ENCODE measurements at places on chromosomes 4 and X.

DNA sequence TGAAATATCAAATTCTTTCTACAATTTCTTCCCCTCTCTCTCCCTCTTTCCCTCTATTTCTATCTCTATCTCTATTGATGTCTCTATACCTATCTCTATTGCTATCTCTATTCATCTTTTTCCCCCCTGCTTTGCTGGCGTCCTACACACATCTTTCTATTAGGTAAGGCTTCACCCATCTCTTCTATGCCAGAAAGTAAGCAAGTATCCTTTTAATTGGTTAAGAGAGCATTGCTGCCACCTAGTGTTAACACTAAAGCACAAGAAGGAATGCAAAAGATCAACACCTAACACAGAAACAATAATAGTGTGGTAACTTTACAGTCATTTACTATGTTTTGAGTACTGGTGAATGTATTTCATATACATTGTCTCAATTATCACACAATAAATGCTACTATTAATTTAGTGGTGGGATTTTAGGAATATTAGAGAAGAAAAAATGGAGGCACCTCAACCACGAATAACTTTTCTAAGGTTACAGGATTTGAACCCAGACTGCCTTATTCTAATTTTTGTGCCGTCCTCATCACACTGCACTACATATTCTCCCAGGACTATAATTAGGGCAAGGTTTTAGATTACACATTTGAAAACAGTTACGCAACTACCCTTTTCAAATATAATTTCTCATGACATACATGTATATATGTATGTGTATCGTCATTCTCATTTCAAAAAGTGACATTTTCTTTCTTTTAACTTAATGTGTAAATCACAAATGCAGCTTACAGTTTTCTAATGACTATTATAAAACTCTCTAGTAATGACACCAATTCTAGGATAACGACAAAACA, 3.7 kb upstream of the C4orf36 start:
- no peak for DNase-seq

GRCh38 chrX:126551306-126551705, 1.3 kb downstream of the DCAF12L1 start:
- no peak for DNase-seq

GRCh38 chrX:65035446-65035770, 59.2 kb upstream of the ZC4H2 start:
- no peak for DNase-seq

DNA sequence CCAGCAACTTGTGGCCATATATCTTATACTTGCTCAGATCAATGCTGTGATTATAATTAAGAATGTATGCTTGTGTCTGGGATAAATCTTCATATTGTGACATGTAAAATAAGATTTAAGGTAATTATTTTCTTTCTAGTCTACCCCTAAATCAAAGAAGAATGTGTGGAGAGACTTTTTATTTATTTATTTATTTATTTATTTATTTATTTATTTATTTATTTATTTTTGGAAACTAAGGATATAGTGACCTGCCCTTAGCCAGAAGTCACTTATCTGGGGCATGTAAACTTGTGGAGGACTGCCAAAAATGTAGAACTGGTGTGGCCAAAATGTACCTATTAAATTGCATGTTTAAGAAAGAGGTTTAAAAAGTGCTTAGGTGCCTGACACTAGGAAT, 144.3 kb downstream of the BEND2 start:
- no peak for DNase-seq

- no peak for DNase-seq
Observed at GRCh38 chrX:39903937-39904336, 193.8 kb downstream of the BCOR start.

DNA sequence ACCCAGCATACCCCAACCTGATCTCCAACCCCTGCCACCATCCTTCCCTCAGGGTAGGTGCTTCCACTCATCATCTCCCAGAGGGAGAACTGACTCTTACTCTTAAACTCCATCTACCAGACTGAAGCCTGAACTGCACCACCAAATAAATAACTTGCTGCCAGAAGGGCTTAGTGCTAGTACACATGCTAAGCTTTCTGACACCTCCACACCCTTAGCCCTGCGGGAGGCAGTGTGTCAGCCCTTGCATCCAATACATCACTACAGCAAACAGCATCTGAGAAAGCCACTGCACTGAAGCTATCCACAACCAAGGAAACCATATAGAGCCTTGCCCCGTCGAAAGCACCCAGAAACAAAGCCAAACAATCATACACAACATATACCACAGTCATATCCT, 68.6 kb upstream of the MCF2 start:
- DNase-seq, result no peak

DNA sequence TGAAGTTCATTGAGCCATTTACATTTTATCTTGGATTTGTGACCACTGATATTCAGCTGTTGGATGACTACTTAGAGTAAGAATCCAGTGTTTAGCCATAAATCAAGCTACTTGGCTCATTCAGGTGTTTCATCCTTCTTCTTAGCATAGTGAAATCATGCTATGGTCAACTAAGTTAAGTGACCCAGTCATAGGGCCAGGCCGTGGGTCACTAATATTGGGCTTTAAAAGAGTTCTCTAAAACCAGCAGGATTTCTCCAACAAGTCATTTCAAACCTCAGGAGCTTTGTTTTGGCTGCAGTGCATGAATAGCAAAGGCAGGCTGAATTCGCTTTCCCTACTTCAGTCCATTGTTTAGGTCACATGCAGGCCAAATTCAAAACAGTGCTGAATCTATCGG, 181.0 kb downstream of the MAML3 start:
- no peak for DNase-seq

GRCh38 chr4:154454710-154455109, 36.9 kb downstream of the DCHS2 start:
- DNase-seq, result no peak

DNA sequence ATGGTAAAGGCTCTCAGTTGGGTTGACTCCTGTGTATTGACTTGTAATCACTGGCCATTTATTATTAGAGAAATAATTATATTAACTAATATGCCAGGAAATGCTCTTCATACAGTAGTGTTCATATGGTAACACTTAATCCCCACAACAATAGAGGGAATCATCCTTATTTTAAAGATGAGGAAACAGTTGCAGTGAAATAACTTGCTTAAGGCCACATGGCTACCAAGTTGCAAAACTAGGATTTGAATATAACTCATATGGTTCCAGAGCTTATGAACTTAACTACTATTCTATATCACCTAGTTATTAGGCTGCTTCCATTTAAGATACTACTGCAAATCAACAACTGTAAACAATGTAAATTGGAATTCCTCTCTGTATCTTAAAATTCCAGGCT, 143.5 kb upstream of the HPGD start:
- no peak for DNase-seq

DNA sequence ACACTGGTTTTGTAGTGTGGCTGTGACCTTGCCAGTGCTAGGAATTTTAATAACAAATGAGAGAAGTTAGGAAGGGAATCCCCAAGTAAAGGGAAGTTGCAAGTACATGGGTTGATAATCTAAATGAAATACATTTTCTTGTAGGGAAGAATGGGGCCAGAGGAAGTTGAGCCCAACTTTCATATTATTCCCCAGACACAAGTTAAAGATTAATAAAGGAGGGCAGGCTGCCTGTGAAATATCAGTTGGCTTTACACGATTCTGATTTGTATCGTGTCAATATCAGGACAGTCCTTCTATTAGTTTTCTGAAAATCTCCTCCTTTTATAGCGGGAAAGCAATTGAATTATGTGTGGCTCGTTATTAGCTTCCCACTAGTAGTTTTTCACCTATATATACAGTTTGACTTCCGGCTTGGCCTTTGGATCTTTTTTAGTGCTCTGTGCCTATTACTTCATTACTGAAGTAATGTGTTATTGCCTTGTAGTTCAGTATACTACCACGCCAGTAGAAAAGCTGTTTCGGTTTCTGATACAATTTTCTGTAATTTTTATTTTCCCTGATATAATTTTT, 1.7 kb downstream of the PDLIM5 start:
- no peak for DNase-seq

DNA sequence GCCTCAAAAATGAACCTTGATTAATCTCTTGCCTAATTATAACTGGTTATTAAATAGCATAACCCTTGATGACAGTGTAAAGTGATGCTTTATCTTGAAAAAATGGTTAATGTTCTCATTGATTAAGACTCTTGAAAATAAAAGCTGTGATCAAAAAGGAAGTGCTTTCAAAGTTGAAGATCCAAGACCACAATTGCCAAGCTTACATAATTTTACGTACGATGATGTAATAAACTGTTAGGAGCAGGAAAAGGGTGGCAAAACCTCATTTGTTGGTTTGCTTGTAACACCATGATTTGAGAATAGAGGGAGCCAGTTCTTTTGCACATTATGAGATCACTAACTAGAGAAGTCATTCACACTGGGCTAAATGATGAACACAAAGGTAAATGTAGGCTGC, 322.2 kb downstream of the ADGRL3 start:
- DNase-seq, result no peak

DNA sequence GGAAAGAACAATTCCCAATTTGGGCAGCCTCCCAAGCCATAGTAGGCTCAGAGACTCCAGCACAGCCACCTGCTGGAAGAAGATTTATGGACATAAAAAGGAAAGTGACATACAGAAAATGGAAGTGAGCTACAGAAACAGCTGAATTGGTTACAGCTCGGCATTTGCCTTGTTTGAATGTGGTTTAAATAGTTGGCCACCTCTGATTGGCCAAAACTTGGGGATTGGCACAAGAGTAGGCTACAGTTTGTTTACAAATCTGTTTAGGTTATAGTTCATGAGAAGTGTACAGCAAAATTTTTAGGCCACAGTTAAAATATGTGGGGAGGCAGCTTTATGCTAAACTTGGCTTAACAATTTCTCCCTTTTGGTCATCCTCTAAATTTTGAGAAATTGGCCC, 150.4 kb downstream of the MAGEC1 start:
- DNase-seq, result no peak

GRCh38 chrX:71365875-71366673, at the start of gene TAF1:
Gene TAF1, plus strand, starts transcription at chrX:71366357. Its CDS starts 18 bp downstream, at chrX:71366375.
- DNase-seq, result peak; percentile 7

GRCh38 chr4:123573866-123574508, 177.4 kb downstream of the SPRY1 start:
- DNase-seq, result no peak

DNA sequence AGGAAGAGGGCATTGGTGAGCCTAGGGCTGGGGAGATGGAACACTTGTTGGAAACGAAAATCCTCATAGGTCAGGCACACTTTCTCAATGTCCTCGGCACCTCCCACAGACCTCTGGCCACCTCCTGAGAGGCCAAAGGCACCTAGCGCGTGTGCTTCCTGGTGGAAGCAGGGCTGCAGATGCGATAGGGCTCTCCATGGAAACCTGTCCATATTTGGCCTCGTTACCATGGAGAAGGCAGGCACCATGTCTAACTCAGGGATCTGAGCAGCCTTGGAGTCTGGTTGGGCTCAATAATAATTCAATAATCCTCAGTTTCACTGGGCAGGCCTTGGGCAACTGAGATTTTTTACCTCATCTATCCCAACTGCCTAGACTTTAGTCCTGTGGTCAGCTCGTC, 58.3 kb downstream of the RAI2 start:
- DNase-seq, result no peak

- no peak for DNase-seq
Observed at GRCh38 chr4:5971078-5971450, 47.2 kb downstream of the C4orf50 start.

DNA sequence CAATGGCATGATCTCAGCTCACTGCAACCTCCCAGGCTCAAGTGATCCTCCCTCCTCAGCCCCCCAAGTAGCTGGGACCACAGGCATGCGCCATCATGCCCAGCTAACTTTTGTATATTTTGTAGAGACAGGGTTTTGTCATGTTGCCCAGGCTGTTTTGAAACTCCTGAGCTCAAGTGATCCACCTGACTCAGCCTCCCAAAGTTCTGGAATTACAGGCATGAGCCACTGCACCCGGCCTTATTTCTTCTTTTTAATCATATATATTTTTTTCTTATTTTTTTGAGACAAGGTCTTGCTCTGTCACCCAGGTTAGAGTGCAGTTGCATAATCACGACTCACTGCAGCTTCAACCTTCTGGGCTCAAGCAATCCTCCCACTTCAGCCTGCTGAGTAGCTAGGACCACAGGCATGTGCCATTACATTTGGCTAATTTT, 184.0 kb downstream of the TSPAN5 start:
- no peak for DNase-seq

DNA sequence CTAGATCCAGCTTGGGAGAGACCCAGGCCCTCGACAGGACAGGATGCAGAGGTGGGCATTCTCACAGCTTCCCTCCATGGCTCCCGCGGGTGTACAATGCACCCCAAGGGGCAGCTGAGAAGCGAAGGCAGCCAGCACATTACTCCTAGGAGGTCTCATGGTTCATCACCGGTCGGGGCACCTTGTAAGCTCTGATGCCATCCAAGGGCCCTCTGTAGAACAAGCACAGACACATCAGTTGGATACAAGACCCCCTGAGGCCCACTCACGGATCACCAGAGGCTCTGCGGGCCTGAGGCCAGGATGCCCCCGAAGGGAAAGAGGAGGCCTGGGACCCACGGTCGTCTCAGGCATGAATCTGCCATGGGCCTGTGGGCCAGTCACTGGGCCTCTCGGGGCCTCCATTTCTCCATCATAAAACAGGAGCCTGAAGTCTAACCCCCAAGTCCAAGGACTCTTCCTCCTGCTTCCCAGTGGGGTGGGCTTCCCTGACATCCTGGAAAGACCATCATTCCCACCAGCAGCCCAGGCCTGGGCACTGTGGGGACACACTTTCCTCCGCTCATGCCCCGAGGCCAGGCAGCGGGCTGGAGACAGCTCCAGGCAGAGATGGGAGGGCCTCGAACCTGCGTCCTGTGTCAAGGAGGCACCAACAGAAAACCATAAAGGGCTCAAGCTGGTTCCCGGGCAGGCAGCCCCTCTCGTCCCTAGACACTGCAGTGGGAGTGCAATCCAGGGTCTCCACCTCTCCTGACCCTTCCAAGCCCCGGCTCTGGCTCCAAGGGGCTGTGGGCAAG, 20.1 kb downstream of the HMX1 start:
- DNase-seq, result no peak

- no peak for DNase-seq
Observed at GRCh38 chr4:78781924-78782323, 5.8 kb downstream of the BMP2K start.

DNA sequence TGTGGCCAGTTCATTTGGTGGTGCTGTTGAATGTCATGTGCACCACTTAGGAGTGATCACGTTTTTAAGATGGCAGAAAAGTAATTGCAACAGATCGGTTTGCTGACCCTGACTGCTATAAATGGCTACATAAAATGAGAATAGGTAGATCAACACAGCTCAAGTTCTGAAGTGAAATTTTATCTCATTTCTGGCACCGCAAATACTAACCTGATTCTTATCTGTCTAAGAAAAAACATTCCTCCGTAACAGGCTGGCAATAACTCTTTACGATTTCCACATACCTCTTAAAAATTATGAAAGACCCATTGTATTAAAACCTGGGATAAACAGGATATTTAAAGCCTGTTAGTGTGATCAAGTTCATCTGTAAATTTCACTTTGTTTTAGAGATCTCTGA, 387.5 kb downstream of the PDGFC start:
- no peak for DNase-seq

- DNase-seq, result no peak
Observed at GRCh38 chrX:153379971-153380581, 21.1 kb downstream of the PNMA6E start.
